ENCODE measurements at places on chromosomes 5 and 9.

DNA sequence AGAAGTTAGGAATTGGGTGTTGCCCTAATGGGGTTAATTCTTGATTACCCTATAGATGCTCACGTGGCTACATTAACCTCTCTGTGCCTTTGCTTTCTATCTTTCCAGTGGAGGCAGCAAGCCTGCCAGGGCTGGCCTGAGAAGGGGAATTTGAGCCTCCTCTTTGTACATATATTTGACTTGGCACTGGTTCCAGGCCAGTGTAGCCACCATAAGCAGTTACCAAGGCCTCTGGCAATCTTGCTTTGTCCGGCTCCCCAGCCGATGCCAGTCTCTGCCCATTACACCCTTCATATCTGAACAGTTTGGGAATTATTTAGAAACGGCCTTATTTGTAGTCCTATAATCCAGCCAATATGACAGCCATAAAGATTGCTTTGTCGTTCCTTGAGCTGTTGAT, 58.6 kb upstream of the PPARGC1B start:
- peak; percentile 78 for DNase-seq

GRCh38 chr9:33506626-33507370, 17.3 kb upstream of the ANKRD18B start:
- DNase-seq: no peak

- DNase-seq: no peak
Observed at GRCh38 chr5:172038167-172038566, 31.7 kb upstream of the FBXW11 start.

- no peak for DNase-seq
Observed at GRCh38 chr5:41337216-41337615, 123.9 kb upstream of the C6 start.

- DNase-seq: peak; percentile 37
Observed at GRCh38 chr5:56517011-56517416, 283.9 kb upstream of the ANKRD55 start.

- DNase-seq: no peak
Observed at GRCh38 chr5:173228107-173228506, 6.9 kb downstream of the NKX2-5 start.

Measured in stomach (tissue), 19 donors.